Fibroblast of lung (primary cell): ENCODE measurements at places on chromosomes 7 and 10. TPM values are rescaled to one million over a fixed set of nuclear protein-coding genes. Genes with fewer than 3 reads are reported as not detected.
A peak's percentile ranks its signal among the peaks of the same experiment; 100 is the strongest.

ZC3HAV1L gene
- total RNA-seq, result 5.3 and 8.5 TPM in 2 replicates

SEMA3D gene
- total RNA-seq, result 4.6 and 12.1 TPM in 2 replicates

PLXNA4 gene
- 1.2 and 1.8 TPM in 2 replicates for total RNA-seq

AHR gene
- 63.4 and 84.4 TPM in 2 replicates for total RNA-seq

KCNIP2 gene
- 0.77 and 1.8 TPM in 2 replicates for total RNA-seq

HKDC1 gene
- 1.8 and 2.1 TPM in 2 replicates for total RNA-seq

DNA sequence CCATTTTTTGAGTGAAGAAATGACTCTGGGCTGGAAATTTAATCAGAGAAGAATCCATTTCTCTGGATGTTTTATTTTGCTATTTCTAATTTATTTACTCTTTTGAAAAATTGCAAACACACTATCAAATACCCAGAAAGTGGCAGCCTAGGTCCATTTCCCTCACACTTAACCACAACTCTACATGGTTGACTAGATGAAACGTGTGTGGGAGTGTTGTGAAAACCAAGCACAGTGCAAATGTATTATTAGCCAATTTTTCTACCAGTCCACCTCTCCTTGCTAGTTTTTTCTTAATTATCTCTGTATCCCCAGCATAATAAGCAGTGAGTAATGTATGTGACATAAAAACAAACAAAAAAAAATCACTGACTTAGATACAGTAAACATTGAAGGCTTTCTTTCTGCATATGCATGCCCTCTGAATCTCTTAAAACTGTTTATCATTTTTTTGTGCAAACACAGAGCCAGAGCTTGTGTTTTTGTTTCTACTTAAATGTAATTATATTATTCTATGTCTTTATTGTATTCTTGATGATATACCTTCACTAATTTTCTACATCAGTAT lies 30.9 kb downstream of the SCIN start:
- DNase-seq, result no peak

- DNase-seq, result no peak
Measured at GRCh38 chr10:106793617-106794016, 370.9 kb downstream of the SORCS1 start.

DNA sequence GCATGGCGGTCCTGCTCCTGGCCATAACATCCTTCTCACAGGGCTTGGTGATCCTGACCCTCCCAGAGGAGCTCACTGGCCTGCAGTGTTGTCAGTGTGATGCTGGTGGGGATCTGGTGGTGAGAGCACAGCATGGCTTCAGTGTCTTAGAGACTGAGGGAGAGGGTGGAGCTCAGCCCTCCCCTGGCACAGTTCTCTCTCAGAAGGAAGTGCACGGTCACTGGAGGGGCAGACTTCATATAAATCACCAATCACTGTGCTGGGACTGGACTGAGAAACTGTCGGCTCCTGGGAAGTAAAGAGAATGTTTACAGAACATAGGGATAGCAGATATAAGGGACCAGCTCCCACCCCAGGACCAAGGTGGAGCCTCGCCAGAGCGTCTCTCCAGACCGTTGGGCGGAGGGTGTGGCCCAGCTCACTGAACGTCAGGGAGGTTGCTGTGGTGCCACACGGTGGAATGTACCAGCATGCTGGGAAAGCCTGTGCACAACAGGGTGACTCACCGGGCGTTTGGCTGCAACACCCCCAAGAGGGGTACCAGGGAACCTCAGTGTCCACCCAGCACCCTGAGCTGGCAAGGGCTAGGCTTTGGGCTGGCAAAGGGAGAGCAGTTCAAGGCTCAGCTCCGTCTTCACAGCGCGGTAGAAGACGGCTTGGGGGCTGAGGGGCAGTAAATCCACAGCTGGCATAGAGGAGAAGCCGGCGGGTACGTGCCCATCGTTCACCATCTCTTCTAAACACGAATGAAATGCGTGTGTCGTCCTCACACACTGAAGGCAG lies 8.8 kb upstream of the GET4 start:
- peak; percentile 53 for DNase-seq

GRCh38 chr10:125407000-125407502 lies 246.7 kb upstream of the CTBP2 start:
- DNase-seq, result peak; percentile 19

DNA sequence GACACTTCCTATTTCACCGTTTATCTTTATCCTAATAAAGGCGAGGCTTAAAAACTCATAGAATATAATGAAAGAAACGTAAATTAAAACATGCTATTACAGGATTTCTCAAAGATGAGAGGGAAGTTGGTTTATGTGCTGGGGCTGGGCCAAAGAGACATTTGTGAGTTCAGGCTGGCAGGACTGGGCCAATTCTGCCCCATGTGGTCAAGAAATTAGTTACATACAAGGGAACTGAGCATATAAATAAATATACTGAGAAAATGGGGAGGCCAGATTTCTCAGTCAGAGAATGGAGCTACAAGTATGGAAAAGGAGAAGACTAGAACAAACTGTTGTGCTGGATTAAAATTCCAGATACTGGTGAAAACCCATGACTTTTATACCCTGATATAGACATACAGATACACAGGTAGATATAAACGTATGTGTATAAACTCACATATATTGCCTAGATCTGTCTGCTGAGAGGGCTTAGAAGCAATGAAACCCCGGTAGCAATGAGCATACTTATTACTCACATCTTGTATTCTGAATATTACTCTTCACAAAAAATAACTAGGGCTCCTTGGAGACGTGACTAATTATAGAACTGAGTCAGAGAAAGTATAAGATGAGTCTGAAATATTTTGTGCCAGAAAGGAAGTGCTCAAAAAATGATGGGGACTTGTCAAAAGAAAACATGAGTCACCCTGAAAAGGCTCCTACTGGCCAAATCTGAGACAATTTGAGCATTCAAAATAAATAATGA lies 155.7 kb upstream of the FGFR2 start:
- peak; percentile 67 for DNase-seq

GRCh38 chr7:137846827-137847567 lies at the start of gene DGKI:
Gene DGKI (minus strand): TSS chr7:137846974.
- DNase-seq, result no peak

- DNase-seq, result no peak
Measured at GRCh38 chr7:47785923-47786556, 162.2 kb downstream of the PKD1L1 start.

DNA sequence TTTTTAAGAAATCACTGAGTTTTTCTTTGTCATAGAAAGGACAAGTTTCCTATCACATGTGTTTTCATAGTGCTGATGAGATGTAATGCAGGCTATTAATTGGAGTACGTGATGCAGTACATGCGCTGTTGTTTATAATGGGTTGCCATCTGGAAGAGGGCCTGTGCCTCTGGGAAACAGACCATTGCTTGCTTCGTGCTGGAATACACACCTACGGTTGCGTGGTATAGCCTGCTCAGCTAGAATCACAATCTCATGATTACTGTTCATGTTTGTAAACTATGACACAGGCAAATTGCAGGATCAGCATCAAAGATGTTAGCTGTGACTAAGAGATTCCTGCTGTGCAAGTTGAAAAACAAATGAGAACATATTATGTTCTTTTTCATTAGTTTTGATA lies 107.2 kb upstream of the STEAP1B start:
- DNase-seq, result no peak

DNA sequence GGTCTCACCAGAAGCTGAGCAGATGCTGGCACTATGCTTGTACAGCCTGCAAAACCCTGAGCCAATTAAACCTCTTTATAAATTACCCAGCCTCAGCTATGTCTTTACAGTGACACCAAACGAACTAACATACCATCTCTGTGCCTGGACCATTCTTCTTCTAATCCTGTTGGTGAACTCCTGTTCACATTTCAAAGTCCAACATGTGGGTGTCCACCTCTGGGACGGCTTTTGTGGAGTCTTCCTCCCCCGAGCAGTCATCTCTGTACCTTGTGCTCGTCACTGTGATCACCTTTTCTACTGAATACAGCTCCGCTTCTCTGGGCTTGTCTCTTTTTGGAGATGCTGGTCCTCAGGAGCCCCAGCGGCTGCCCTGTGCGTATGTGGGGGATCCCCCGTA lies 7.4 kb upstream of the ESYT2 start:
- DNase-seq, result no peak

- DNase-seq, result peak; percentile 23
Measured at GRCh38 chr10:124025660-124026588, 67.5 kb downstream of the CHST15 start.

DNA sequence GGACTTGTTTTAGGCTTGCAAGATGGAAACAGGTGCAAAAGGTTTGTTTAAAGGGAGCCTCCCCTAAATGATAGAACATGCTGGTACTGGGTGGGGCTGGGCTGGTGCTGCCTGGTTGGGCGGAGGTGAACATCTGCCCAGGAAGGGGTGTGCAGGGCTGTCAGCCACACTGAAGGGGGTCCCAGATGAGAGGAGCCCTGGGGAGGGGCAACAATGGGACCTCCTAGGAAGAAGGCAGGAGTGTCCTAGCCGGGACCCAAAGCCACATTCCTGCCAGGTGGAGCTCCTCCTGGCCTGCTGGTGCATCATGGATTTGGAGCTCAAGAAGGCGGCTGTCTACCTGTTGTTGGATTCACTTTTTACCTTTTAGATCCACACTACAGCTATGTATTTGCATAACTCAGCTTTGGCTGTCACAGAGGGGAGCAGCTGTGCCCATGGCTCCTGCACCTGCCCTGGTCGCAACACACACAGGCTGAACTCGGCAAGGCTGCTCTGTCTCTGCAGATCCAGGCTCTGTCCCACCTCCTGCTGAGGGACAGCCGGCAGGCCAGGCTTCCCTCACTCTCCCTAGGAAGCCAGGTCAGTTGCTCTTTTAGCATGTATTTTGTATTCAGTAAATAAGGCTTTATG lies 59.9 kb downstream of the ADARB2 start:
- DNase-seq, result no peak

DNA sequence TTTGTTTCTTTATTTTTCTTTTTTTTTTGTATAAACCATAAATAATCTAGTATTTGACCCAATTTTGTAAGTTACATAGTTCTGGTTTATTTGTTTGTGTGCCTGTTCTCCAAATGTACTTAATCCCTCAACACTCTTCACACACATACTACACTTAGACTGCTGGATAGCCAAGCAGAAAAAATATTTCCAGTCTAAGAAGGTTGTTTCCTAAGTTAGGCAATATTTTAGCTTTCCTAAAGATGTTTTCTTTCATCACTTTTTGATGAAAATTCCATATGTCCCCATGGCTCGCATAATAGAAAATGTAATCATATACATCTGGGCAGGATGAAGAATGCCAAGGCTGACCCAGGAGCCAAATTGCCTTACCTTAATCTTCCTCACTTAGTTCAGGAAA lies 105.3 kb downstream of the PPP1R3A start:
- DNase-seq, result no peak

GRCh38 chr10:127853868-127854768 lies 38.6 kb downstream of the CLRN3 start:
- peak; percentile 65 for DNase-seq
